ENCODE measurements at places on chromosomes 7 and 10.

GRCh38 chr7:139651914-139652313 is 125.9 kb downstream of the HIPK2 start:
- DNase-seq: no peak

- peak; percentile 9 for DNase-seq
These were observed 6.1 kb downstream of the COL1A2 start for GRCh38 chr7:94400643-94401427.

GRCh38 chr7:151311294-151311864 is 30.2 kb upstream of the NUB1 start:
- no peak for DNase-seq

- no peak for DNase-seq
These were observed 11.6 kb downstream of the PDLIM1 start for GRCh38 chr10:95279042-95279820.

DNA sequence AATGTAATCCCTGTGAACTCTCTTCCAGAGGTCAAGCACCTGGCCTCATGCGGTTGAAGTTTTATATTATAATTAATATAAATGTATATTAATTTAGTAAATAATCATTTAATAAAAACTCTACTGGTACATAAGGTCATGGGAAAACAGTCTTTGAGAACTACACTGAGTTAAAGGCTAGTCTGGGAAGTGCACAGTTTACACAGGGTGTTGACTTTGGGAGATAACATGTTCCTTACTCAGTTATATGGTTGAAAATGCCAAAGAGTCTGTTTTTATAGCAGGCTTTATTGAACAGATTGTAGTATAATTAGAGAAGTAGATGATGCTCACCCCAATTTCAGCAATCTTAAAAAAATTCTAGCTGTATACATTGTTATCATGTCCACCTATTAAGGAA is 735.9 kb downstream of the GATA3 start:
- DNase-seq: no peak

GRCh38 chr7:135232720-135233119 is 918 bp upstream of the STRA8 start:
- DNase-seq: no peak

- no peak for DNase-seq
These were observed 327.5 kb upstream of the PLXDC2 start for GRCh38 chr10:19488592-19489280.

GRCh38 chr7:500521-501420 is 18.9 kb downstream of the PDGFA start:
- DNase-seq: no peak

DNA sequence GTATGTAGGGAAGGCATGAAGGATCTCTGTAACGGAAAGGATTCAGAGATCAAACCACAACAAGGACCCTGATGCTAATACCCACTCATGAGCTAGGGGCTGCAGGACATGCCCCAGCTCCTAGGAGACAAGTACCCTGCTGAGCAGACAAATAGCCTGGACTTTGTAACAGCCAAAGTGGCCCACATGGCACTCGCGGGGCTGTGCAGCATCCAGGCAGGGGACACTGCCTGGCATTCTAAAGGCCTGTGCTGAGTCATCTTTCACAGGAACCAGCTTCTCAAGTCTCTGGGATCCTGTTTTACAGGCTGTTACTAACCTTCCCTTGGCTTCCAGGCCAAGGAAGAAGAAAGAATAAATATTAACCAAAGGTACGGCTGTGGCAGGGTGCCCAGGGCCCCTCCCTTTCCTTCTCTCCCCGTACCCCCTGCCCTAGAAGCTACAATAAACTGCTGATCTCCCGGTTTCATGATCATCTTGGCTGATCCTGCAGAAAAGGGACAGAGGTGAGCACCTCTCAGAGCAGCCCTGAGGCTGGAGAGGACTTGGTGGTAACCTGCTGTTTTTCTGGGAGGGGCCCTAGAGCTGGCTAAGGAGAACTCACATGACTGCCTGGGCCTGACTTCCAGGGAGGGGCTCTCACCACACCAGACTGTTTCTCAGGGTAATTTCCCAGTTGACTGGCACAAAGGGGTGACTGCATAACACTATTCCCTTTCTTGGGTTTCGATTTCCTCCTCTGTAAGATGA is 4.2 kb upstream of the RPEL1 start:
- no peak for DNase-seq

- no peak for DNase-seq
These were observed 9.2 kb downstream of the LHPP start for GRCh38 chr10:124470544-124471434.

GRCh38 chr10:94402204-94402842 is at the start of gene TBC1D12:
TBC1D12 (plus strand) TSS chr10:94402541; CDS start chr10:94402614, 73 bp downstream.
- DNase-seq: peak; percentile 89

- DNase-seq: no peak
These were observed 4.0 kb downstream of the DLX5 start for GRCh38 chr7:97020601-97020995.

GRCh38 chr7:128920913-128921582 is 10.5 kb upstream of the KCP start:
- no peak for DNase-seq

GRCh38 chr10:99754670-99755069 is 22.6 kb downstream of the CUTC start:
- DNase-seq: no peak

- no peak for DNase-seq
These were observed 18.4 kb upstream of the AKR1C1 start for GRCh38 chr10:4944841-4945240.

DNA sequence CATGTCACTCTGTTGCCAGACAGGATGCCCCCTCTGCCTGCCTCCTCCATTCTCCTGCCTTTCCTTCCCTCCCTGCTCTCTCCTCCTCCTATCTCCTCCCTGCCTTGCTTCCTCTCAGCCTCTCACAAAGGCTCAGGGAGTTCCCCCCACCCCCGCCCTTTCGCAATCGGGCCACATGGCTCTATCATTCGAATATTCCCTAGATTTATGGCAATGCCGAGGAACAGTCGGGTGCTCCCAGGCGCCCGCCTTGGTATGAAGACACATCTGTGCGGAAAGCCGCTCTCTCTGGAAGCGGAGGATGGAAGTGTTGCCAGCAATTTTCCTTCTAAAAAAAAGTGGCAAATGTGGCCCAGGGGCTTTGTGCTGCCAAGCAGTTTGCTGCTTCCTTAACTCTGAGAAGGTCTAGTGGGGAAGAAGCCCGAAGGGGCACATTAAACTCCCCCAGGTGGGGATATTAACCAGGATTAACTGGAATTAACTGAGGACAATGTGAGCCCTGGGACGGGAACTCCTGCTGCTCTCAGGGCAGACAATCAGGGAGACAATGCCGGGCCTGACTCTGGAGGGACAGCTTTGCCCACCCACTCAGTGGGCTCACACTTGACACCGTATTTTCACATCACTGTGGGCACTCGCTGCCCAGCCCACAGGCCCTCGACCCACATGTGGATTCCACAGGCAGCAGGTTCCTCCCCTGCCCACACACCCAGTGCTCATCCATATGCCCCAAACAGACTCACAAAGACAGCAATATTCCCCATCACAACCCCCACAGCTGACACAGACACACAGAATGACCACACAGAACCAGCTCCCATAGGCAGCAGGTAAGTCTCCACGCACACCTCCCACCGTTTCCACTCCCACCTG is 88.4 kb upstream of the SMNDC1 start:
- no peak for DNase-seq

GRCh38 chr10:117253908-117254307 is 13.0 kb downstream of the SLC18A2 start:
- no peak for DNase-seq

DNA sequence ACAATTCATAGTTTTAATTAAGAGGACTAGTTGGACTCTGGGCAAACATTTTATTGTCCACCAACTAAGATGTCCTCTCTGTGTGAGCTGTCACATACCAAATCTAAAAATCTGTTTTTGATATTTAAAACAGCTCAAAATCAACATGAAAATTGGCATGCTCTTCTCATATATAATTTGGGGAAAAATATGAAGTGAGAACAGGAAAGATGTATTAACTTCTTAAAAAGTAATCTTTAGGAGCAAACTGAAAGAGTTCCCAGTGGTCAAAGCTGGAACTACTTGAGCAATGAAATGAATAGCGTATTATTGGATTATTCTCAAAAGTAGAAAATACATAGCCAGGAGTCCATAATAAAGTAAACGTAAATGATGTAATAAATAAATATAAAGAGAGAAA is 147.2 kb downstream of the DYNC1I1 start:
- DNase-seq: no peak

DNA sequence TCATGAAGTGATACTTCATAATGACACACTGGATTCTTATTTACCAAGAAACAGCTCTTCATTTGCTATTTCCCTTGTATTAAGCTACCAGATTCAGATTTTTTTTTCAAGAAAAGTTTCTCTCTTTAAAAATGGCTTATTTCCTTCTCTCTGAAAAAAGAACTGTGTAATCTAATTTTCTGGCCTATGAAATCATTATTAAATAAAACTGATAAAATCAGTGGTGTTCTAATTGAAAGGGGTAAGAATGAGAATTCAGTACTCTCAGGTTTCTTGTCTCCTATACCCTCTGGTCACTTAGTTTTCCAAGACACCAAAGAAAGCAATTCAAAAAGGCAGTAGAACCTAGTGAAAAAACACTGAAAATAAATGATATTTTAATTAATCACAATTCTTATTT is 10.3 kb downstream of the JMJD1C start:
- no peak for DNase-seq

DNA sequence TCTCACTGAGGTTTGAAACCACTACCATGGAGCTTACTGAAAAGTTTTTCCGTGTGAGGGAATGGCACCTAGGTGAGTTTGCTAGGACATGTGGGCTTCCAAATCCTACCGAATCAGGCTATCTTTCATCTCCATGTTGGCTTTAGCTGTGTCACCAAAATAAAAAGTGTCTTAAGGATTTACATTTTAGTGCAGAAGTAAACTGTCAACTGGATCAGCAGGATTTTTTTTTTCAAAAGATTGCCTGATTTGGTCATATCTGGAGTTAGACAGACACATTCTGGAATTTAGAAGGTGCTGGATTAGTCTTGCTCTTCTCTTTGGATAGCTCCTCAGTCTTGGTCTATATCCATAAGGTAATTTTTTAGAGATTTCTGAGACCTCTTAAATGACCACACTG is 5.5 kb downstream of the ARID5B start:
- DNase-seq: no peak

GRCh38 chr10:78451592-78451991 is 417.9 kb downstream of the RPS24 start:
- DNase-seq: peak; percentile 70

GRCh38 chr7:79854621-79855020 is 280.0 kb upstream of the GNAI1 start:
- no peak for DNase-seq

DNA sequence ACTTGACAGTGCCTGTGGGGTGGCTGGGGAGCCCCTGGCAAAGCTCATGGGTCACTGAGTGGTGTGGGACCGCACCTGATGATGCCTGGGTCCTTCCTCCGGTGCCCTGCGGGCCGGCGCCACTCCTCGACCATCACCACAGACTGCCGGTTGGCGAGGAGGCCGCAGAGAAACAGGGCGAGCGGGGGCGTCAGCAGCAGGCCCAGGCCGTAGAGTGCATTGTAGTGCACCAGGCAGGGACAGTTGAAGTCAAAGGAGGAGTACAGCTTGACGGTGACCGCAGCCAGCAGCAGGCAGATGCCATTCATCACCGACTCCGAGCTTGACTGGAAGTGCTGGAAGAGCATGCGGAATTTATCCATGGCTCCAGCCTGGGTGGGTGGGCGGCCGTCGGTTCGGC is 369 bp downstream of the CALHM3 start:
- DNase-seq: no peak

DNA sequence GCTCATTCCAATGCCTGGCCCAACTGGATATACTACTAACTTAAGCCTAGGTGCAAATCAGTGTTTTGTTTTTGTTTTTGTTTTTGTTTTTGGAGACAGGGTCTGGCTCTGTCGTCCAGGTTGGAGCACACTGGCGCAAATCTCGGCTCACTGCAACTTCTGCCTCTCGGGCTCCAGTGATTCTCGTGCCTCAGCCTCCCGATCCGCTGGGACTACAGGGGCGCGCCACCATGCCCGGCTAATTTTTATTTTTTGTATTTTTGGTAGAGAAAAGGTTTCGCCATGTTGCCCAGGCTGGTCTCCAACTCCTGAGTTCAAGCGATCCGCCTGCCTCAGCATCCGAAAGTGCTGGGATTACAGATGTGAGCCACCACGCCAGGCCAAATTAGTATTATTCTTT is 1.6 kb downstream of the PPP3CB start:
- no peak for DNase-seq

GRCh38 chr10:91779011-91779605 is 19.1 kb upstream of the TNKS2 start:
- no peak for DNase-seq

DNA sequence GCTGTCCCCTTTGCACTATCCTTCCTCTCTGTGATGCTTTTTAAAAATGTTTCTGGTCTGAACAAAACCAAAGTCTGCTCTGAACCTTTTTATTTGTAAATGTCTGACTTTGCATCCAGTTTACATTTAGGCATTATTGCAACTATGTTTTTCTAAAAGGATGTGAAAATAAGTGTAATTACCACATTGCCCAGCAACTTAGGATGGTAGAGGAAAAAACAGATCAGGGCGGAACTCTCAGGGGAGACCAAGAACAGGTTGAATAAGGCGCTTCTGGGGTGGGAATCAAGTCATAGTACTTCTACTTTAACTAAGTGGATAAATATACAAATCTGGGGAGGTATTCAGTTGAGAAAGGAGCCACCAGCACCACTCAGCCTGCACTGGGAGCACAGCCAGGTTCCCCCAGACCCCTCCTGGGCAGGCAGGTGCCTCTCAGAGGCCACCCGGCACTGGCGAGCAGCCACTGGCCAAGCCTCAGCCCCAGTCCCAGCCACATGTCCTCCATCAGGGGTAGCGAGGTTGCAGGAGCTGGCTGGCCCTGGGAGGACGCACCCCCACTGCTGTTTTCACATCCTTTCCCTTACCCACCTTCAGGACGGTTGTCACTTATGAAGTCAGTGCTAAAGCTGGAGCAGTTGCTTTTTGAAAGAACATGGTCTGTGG is 11.4 kb upstream of the CSGALNACT2 start:
- no peak for DNase-seq

GRCh38 chr10:98312822-98313221 is 44.8 kb upstream of the LOXL4 start:
- no peak for DNase-seq

DNA sequence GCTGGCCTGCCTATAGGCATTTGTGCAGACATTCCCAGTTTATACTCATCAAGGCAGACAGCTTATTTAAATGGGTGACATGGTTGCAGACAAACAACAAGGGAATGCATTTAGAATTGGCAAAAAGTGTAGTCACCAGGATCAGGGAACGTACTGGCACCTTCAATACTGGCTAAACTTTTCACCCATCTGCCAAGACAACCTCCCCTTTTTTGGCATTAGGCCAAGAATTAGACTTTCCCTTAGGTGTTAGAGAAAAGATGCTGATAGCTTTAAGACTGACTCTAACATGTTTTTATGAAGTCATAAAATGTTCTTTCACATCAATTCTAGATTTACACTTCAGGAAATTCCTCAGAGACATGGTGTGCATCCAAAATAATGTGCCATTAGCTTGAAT is 365.9 kb downstream of the PHTF2 start:
- DNase-seq: peak; percentile 36

DNA sequence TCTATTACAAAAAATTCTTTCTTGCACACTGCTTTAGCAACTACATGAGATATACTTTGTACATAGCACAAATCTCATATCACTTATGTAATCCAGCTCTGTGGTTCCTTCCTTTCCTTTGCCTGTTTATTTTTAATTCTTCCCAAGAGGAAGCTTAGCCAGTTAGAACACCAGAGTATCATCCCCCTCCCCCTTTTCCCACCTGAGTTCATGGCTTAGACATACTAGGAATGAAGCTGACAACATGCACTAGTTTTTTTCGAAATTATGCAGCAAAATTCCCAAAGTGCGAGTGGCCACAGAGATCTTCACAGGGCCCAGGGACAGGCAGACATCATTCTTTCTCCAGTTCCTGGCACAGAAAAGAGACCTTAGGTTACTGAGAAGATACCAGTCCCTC is 17.8 kb downstream of the CAV1 start:
- no peak for DNase-seq
